ENCODE measurements at places on chromosomes 12 and 14.

- DNase-seq = no peak
Observed at GRCh38 chr12:48198672-48198971, 4.5 kb downstream of the OR10AD1 start.

DNA sequence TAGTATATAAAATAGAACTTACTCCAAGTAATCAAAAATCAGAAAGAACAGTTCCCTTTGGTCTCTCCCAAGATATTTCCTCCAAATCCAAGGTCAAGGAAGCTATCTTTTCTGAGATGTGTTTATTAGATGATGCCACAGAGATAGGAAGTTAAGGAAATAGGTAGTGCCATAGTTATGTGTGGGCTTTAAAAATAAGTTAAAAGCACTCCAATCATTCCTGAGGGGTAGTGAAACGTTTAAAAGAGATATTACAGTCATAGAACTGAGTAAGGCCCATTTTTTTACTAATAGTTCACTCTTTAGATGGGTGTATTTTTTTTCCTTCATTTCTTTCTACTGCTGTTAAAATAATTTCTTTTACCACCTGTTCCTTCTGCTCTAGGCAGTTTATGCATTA is 1630.9 kb upstream of the SEL1L start:
- no peak for DNase-seq

GRCh38 chr14:70029296-70030132 is 150.3 kb downstream of the SMOC1 start:
- no peak for DNase-seq

DNA sequence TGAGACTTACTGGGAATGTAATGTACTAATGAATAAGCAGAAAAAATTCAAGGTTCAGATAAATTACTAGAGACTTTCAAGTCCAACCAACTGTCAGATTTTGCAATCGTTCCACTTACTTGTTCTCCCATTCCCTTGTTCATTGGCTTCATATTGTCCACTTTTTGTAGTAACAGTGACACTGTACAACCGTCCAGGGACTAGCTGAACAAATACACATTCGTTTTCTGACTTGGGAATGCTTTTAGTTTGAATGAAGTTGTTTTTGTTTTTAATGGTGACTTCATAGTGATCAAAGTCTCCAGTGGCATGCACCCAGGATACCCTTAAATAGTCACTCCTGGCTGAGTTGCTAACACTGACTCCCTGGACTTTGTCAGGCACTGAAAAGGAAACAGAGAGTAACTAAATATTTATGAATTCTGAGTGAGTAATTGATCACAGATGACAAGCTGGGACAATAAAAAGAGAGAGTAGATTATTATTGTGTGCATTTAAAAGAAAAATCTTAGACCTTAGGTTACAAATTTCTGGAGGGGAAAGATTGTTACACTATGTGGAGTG is 65.4 kb downstream of the PTPRB start:
- no peak for DNase-seq

- no peak for DNase-seq
Observed at GRCh38 chr14:51460011-51460410, 191.7 kb upstream of the FRMD6 start.

DNA sequence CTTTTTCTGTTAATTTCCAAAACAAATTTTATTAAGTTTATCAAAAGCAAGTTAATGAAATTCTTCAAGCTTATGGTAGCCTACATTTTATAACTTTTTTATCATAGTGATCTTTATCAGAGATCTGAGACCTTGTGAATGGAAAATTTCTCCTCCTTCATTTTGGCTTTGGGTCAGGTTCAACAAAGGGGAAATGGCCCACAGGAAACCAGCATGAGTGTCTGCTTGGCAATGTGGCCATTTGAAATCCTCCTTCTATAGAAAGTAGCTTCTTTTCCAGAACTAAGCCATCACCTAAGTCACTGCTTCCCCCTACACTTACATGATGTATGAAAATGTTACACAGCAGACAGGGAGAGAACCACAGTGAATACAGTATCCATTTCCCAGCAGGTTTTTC is 1.6 kb downstream of the RHOJ start:
- no peak for DNase-seq

DNA sequence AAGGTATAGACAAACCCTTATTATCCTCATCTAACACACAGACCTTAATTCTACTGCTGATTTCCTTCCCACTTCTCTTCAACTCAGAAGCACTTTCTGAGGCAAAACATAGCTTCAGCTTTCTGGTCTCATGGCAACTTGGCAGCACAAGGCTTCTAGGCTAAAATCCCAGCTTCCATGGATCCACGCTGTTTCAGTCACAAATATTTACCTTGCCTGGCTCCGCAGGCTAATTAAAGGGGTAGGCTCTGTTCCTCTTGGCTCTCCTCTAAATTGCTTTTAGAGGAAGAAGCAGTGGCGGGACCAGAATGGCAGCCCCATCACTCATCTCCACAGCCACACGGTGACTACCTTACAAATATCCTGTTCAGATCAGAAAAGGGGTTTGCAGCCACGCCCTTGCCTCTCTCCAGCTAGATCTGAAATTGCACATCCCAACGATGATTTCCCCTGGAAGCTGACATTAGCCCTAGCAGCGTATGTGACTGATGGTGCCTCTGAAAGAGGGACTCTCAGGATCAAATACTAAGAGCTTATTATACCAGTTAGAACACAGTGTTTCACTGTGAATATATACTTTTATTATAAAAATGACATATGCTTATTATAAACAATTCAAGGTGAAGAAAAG is 221.5 kb upstream of the NUDT4 start:
- DNase-seq = no peak

DNA sequence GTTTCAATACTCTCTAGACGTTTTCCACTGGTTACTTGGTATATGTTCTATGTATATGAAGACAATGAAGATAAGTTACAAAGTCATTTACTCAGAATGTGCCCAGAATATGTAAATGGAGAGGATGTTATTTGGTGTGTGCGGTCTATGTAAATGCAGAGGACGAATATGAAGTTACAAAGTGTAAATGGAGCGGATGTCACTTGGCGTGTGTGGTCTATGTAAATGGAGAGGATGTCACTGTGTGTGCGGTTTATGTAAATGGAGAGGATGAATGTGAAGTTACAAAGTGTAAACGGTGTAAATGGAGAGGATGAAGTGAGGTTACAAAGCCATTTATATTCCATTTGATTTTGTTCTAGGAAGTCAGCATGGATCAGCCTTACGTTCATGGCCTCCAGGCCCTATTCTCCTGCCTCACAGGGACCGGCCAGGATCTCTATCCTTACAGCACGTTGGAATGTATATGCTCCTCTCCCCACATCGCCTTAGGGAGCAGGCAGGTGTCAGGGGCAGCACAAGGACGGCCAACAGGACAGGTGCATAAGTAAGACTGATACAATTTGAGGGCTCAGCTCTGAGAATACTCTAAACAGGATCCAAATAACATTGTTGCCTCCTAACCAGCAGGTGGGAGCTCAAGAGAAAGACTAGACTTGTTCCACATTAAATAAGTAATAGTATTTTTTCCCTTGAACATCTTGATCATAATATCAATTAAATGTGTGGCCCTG is 42.4 kb downstream of the GLRX5 start:
- DNase-seq = peak; percentile 51

GRCh38 chr14:61620130-61620946 is 75.0 kb upstream of the HIF1A start:
- no peak for DNase-seq

GRCh38 chr14:81394739-81395138 is 5.4 kb downstream of the STON2 start:
- DNase-seq = no peak

GRCh38 chr12:69024413-69024812 is 91.4 kb upstream of the CPM start:
- DNase-seq = no peak

- no peak for DNase-seq
Observed at GRCh38 chr12:115209230-115209629, 525.3 kb upstream of the TBX3 start.

DNA sequence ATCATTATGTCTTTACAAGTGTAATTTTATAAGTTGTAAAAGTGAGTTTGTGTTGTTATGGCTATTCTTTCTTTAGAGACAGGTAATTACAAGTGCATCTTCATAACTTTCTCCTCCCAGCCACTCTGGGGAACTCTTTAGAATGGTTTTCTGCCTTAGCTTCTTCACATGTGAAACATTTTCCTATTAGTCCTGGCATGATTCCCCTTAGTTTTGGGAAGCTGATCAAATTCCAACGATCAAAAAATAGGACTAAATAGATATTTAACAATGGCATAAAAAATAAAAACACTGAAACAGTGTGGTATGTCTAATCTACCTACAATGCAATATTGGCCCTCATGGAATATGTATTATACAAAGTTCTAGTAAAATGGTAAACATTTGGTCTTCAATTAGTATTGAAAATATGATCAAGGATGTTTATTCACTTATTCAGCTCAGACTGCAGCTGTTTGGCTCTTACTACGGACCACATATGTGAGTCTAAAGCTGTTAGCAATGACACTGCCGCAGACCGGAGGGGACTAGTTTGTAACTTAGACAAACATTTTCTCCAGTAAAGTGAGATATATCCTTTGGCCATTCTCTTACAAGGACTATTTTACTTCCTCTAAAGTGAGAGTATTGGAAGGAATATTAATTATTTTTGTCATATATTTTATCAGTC is 890.8 kb upstream of the USP15 start:
- DNase-seq = no peak

DNA sequence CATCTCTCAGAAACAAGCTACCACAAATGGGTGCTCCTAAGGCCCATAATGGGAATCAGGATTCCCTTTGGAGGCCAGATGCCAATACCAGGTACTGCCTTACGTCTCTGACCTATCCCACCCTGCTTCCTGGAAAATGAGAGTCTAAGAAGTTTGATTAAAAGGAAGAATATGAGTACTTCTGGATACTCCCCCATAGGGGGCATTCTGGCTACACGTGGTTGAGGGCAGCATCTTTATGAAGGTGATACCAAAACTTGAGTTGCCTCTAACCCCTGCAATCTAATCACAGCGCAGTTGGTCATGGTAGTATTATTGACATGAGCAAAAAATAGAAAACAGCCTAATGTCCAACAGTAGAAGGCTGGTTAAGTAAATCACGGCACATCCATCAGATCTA is 184.2 kb upstream of the LHX5 start:
- DNase-seq = no peak

DNA sequence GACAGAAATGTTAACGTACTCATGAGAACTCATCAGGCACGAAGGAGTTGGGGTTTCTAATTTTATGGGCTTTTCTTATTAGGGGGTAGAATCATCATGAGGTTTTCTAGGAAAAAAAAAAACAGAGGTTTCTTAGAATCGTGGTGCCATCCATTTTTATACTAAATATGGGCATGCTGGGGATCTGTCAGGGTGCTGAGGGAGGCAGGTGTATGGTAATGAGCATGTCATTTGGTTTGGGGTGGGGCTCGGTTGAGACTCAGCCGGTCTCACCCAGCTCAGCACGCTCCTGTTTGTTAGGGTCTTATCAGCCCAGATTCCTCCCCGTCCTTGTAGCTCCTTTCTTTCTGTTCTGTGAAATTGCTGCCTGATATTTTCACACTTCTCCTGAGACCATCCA is 98.2 kb downstream of the DICER1 start:
- no peak for DNase-seq

DNA sequence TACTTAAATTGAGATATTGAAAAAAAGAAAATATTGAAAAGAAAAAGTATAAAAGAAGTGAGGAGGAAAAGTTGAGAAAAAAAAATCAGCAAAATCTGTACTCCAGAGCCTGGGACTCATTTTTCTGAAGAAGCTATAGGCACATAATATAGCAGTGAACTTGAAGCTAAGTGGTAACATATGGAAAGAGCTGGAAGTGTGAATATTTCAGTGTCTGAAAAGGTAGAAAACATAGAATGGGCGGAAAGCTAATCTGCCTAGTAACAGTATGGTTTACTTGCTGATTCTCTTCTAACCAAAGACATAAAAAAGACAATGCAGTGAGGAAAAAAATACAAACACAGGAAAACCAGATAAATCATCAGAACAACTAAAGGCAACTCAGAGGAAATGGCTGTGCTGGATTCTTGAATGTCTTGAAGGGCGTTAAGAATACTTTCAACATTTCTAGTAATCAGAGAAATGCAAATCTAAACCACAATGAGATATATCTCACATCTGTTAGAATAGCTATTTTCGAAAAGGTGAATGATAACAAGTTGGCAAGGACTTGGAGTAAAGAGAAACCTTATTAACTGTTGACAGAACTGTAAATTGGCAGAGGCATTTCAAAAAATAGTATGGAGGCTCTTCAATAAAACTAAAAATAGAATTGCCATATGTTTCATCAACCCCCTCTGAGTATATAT is 784.6 kb downstream of the LRFN5 start:
- DNase-seq = no peak

DNA sequence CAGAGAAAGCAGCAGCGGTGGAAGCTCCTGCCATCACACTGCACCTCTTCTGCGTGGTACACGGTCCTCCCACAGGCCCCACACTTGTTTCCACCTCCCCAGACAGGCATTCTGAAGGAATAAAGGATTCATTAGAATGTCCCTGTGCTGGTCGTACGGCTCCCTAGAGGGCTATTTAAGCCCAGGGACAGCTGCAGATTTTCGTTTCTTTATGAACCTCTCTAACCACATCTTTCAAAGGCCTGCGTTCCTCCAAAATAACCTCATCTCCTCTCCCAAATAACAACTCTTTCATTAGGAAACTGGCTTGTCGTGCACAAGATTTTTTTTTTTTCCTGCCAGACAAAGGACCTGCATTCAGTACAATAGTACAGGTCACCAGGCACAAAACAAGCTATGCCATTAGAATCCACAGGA is 12.7 kb downstream of the CSRP2 start:
- DNase-seq = no peak

DNA sequence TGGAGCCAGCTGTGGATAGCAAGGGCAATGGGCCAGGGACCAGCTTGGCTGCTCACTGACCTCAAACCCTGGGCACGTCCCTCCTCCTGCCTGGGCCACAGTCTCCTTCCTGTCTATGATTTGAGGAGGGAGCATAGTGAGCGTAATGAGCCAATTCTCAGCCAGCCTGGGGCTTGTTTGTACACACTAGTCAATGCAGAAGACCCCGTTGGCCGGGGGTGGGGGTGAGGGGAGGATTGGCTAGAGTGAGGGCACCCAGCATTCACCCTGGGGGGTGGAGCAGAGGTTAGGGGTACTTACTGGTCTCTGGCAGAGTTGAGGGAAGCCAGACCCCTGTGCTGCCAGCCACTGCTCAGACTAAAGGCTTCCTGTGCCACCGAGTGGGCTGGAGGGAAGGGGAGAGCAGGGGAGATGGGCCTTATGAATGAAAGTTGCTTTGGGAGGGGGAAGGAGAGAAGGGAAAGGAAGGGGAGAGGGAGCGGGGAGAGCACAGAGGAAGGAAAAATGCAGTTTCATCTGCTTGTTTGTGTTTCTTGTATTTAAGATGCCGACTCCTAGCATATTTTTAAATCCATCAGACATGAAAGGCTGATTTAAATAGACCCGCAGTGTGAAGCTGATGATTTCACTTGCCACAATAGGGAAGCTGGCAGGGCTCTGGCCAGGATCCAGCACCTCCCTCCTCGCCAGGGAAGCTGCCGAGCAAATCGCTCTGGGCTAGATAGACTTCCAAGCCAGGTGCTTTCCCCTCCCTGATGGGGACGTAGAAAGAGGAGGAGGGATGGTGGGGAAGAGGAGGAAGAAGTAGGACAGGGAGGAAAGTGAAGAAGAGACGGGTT is 114.0 kb downstream of the PRMT8 start:
- DNase-seq = no peak

Measured in GM18507 (cell line).